Esophagus squamous epithelium (tissue), 5 donors: ENCODE measurements at places on chromosomes 6 and 20. TPM values are rescaled to one million over a fixed set of nuclear protein-coding genes. Genes with fewer than 3 reads are reported as not detected.

- peaks cover 42% of the 10 kb centered on the region for H3K36me3 ChIP-seq
- no peak overlapping the region for H3K4me3 ChIP-seq
- H3K4me1 ChIP-seq: no peaks in the 10 kb centered on the region
- H3K27me3 ChIP-seq: no peaks in the 10 kb centered on the region
Observed at GRCh38 chr6:143950875-143951274, 57.2 kb downstream of the PLAGL1 start.

- no peak overlapping the region for H3K27ac ChIP-seq
- peak overlapping the region; percentile 49 for H3K4me3 ChIP-seq
- DNase-seq: no peak
Observed at GRCh38 chr6:27757307-27757706, 154.9 kb downstream of the OR2B2 start.

- no peaks in the 10 kb centered on the region for H3K36me3 ChIP-seq
- peaks cover 10% of the 10 kb centered on the region for H3K4me1 ChIP-seq
- DNase-seq: no peak
- H3K4me3 ChIP-seq: no peak overlapping the region
- H3K27ac ChIP-seq: no peak overlapping the region
Observed at GRCh38 chr6:108368431-108369030, 73.7 kb downstream of the AFG1L start.

DNA sequence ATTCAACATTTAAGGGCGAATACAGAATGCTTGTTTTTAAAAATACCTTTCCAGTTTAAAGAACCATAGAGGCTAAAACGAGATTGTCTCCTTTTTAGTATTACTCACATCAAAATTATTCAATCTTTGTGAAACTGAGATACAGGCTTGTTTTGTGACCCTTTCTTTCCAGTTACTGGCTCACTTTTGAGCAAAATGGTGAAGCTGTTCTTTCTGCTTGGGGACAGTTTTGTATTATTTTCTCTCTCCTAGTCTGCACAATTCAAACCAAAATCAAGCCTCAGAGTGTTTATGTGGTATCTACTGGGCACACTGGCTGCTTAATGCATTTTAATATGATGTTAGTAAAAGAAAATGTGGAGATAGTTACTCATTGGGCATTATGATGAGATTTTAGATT lies 36.5 kb downstream of the HIVEP1 start:
- H3K4me1 ChIP-seq: peaks cover 5% of the 10 kb centered on the region
- H3K27ac ChIP-seq: no peak overlapping the region
- no peak for DNase-seq
- H3K4me3 ChIP-seq: no peak overlapping the region

- H3K4me3 ChIP-seq: no peak overlapping the region
- no peaks in the 10 kb centered on the region for H3K27me3 ChIP-seq
- peak overlapping the region; percentile 54 for H3K27ac ChIP-seq
Observed at GRCh38 chr6:134446218-134446848, 128.4 kb upstream of the SGK1 start.

GRCh38 chr20:63093966-63094766 lies 87.4 kb upstream of the BHLHE23 start:
- no peaks in the 10 kb centered on the region for H3K4me1 ChIP-seq
- no peaks in the 10 kb centered on the region for H3K36me3 ChIP-seq
- DNase-seq: no peak

GRCh38 chr6:44381739-44382138 lies 5.8 kb upstream of the CDC5L start:
- no peak for DNase-seq
- H3K27me3 ChIP-seq: no peaks in the 10 kb centered on the region
- H3K36me3 ChIP-seq: no peaks in the 10 kb centered on the region
- H3K4me1 ChIP-seq: peaks cover 2% of the 10 kb centered on the region

DNA sequence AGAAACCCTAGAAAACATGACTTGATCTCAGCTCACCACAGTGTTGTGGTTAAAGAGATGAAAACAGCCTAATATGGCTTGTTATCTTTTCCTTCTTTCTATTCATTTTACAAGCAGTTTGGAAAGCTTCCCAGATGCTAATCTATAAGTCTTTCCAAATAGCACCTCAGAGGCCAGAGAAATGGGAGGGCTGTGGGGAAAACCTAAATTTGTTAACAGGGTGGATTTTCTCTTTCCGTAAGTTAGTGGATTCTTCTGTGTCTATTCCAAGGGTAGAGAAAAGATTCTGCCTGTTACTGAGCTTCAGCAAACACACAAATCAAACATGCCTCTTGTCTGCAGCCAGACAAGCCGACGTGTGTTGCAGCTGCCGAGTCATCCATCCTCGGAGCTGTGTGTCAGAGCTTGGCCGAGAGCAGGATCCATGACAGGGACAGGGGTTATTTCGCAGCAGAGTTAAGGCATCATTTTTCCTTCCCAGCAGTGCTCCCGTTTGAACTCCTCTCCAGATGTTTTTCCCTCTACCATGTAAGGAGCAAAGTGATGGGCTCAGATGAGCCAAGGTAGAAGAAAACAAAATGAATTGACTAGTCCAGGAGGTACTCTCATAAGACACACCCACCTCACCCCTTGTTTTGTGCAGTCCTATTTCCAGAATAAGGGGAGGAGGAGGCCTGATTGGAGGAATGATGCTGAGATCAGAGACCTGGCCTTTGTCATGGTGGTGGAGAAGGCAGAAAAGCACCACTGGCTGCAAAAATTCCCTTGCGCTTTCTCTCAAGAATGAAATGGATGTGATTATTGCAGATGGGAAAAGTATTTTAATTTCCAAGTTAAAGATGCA lies 560.0 kb downstream of the C6orf118 start:
- no peak overlapping the region for H3K27ac ChIP-seq
- H3K27me3 ChIP-seq: no peaks in the 10 kb centered on the region
- no peaks in the 10 kb centered on the region for H3K4me1 ChIP-seq
- H3K36me3 ChIP-seq: no peaks in the 10 kb centered on the region

GRCh38 chr20:8213831-8214587 lies 81.9 kb downstream of the PLCB1 start:
- H3K4me3 ChIP-seq: no peak overlapping the region
- H3K4me1 ChIP-seq: peaks cover 8% of the 10 kb centered on the region
- no peak for DNase-seq
- no peaks in the 10 kb centered on the region for H3K36me3 ChIP-seq
- H3K27me3 ChIP-seq: no peaks in the 10 kb centered on the region
- H3K27ac ChIP-seq: peak overlapping the region; percentile 46

- H3K4me1 ChIP-seq: no peaks in the 10 kb centered on the region
- no peaks in the 10 kb centered on the region for H3K27me3 ChIP-seq
- H3K4me3 ChIP-seq: no peak overlapping the region
- no peak overlapping the region for H3K27ac ChIP-seq
- H3K36me3 ChIP-seq: peaks cover 10% of the 10 kb centered on the region
Observed at GRCh38 chr6:129607581-129608186, 102.3 kb downstream of the ARHGAP18 start.

TBC1D22B gene
- 10.0 TPM for total RNA-seq

DAAM2 gene
- total RNA-seq: 55.9 TPM

OR2B6 gene
- not detected for total RNA-seq

C20orf204 gene
- total RNA-seq: 0.26 TPM

L3MBTL3 gene
- total RNA-seq: 5.3 TPM

SCUBE3 gene
- total RNA-seq: not detected

C6orf141 gene
- total RNA-seq: 22.8 TPM

NEU1 gene
- 14.7 TPM for total RNA-seq

OR12D3 gene
- total RNA-seq: not detected
